Stimulated activated CD4-positive, alpha-beta T cell treated with anti-CD3 and anti-CD28 coated beads, Interleukin-1b, Interleukin-23, amount 100 ng/mL, for 48 hours (primary cell): ENCODE measurements at places on chromosomes 6 and 20.

DNA sequence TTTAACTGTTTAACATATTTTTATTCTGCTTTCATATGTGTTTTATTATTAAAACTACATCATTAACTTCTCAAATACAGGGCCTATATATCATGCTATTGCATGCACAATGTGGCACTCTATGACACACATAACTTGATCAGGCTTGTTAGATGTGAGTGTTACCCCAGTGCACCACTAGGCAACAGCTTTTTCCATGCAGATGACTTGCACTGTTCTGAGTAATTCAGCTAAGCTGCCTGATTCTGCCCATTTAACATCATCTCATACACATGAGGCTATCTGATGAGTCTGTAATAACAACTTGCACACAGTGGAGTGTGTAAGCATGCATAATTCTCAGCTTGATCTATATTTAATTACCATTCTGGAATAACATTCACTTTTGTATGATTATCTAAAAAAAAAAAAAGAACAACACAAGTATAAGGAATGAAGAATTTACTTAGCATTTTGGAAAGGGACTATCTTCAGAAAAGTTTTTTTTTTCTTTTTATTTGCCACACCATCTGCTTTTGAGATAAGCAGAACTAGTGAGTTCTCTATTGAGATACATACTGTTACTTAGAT, 83.1 kb downstream of the GRM1 start:
- no peak for DNase-seq

- no peak for DNase-seq
Observed at GRCh38 chr6:154285826-154286225, 70.8 kb downstream of the IPCEF1 start.

GRCh38 chr20:15616626-15617025, 956.6 kb downstream of the KIF16B start:
- no peak for DNase-seq

DNA sequence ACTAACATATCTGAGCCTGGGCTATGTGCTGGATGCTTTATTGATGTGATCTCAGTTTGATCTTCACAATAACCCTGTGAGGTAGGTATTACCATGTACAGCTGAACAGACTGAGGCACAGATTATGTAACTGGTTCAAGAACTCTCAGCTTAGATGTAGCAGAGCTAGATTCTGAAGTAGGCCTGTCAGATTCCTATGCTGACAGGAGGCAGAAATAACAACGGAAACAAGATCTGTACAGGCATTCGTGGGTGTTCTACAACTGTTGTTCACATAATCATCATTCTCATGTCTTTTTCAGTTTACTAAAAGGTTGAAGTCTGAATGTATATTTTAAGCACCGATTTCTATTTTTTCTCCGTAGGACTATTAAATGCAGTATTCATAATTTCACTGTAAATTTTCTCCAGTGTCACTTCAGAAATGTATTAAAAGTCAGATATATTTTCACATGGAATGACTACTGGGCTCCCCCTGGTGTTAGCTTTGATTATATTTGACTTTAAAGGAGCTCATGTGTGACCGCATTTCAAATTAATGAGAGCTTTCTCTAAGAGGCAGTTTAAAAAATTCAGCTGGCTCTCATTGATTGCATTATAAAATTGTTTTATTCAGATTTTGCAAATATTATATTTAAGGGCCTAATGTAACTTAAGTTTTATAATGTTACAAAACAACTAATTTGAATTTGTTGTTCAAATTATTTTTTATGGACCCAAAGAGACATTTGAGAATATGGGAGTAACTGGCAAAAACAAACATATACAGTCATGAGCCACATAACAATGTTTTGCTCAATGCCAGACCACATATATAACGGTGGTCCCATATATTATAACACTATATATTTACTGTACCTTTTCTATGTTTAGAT, 36.4 kb upstream of the SLC17A4 start:
- no peak for DNase-seq

GRCh38 chr20:33812152-33812849, 1.2 kb downstream of the CHMP4B start:
- DNase-seq, result peak; percentile 40

- DNase-seq, result no peak
Observed at GRCh38 chr20:34983089-34983820, 27.6 kb downstream of the MYH7B start.

DNA sequence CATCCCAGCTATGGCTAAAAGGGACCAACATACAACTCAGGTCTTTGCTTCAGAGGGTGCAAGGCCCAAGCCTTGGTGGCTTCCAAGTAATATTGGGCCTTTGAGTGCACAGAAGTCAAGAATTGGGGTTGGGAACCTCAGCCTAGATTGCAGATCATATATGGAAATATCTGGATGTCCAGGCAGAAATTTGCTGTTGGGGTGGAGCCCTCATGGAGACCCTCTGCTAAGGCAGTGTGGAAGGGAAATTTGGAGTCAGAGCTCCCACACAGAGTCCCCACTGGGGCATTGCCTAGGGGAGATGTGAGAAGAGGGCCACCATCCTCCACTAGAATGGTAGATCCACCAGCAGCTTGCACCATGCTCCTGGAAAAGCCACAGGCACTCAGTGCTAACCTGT, 123.5 kb downstream of the PRL start:
- DNase-seq, result no peak

GRCh38 chr6:156827382-156827781, 50.2 kb downstream of the ARID1B start:
- DNase-seq, result no peak
